ENCODE measurements at places on chromosomes 3 and 15.

DNA sequence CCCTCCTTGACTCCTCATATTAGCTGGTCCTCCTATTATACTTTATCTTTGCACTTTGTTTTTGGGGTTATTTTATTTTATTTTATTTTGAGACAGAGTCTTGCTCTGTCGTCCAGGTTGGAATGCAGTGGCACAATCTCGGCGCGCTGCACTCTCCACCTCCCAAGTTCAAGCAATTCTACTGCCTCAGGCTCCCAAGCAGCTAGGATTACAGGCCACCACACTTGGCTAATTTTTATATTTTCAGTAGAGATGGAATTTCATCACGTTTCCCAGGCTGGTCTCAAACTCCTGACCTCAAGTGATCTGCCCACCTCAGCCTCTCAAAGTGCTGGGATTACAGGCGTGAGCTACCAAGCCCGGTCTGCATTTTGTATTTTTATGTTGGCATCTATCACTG is 126.7 kb downstream of the FOXB1 start:
- DNase-seq: no peak

GRCh38 chr3:84277562-84278224 is 681.1 kb upstream of the CADM2 start:
- no peak for DNase-seq

- DNase-seq: no peak
Observed at GRCh38 chr3:112779558-112780480, 66.8 kb downstream of the CD200R1L start.

DNA sequence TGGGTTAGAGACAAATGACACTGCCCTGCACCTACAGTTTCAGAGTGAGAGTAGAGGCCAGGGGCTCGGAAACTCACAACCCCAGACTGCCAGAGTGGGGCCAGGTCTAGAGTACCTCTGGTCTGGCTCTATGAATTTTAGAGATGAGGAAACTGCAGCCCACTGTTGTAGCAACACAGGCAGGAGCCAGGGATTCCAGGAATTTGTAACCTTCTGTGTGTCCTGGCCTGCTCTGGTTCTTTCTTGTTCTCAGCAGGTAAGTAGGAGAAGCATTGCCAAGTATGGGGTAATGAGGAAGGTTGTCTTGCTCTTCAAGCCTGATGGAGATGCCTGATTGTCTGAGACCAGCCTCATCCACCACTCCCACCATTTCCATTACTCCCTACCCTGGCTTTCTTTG is 221.8 kb downstream of the UACA start:
- no peak for DNase-seq

- DNase-seq: no peak
Observed at GRCh38 chr15:78938658-78939488, 6.0 kb downstream of the CTSH start.

DNA sequence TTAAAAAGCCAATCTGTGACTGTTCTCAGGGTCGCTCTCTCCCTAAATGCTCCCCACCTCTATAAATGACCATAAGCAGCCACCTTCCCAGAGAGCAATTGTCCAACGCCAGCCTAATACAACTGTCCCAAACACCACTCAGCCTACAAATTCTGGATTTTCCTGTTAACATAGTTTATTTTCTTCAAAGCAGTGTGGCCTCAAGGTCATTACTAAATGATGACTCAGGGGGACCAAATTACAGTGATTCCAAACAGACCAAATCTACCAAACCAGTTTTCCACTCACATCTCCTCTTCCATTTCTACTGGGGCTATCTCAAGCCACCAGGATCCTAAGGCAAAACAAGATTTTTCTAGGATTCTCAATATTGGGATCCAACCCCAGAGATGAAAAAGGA is 22.5 kb downstream of the HEXA start:
- no peak for DNase-seq

DNA sequence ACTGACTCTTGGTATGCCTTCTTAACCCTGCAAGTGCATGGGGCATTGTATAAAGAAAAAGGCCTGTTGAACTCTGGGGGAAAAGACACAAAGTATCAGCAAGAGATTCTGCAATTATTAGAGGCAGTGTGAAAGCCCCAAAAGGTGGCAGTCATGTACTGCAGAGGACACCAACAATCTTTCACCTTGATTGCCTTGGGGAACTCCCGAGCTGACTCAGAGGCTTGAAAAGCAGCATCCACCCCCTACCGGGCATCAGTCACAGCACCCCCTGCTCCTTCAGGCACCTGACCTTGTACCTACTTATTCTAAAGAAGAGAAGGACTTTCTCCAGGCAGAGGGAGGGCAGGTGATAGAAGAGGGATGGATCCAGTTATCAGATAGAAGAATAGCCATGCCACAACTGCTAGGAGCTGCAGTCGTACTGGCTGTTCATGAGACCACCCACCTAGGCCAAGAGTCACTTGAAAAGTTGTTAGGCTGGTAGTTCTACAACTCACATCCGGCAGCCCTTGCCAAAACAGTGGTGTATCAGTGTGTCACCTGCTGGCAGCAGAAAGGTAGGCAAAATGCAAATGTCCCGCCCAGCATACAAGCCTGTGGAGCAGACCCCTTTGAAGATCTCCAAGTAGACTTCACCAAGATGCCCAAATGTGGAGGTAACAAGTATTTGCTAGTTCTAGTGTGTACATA is 241.6 kb upstream of the CNTN6 start:
- DNase-seq: peak; percentile 45

- no peak for DNase-seq
Observed at GRCh38 chr3:179760944-179761343, 108.1 kb downstream of the USP13 start.

- DNase-seq: no peak
Observed at GRCh38 chr3:56131974-56132590, 336.2 kb downstream of the ERC2 start.

GRCh38 chr3:107637416-107638183 is 114.8 kb downstream of the BBX start:
- no peak for DNase-seq

Measured in NCI-H1417 (cell line).